ENCODE measurements at places on chromosomes 1 and 21.

DNA sequence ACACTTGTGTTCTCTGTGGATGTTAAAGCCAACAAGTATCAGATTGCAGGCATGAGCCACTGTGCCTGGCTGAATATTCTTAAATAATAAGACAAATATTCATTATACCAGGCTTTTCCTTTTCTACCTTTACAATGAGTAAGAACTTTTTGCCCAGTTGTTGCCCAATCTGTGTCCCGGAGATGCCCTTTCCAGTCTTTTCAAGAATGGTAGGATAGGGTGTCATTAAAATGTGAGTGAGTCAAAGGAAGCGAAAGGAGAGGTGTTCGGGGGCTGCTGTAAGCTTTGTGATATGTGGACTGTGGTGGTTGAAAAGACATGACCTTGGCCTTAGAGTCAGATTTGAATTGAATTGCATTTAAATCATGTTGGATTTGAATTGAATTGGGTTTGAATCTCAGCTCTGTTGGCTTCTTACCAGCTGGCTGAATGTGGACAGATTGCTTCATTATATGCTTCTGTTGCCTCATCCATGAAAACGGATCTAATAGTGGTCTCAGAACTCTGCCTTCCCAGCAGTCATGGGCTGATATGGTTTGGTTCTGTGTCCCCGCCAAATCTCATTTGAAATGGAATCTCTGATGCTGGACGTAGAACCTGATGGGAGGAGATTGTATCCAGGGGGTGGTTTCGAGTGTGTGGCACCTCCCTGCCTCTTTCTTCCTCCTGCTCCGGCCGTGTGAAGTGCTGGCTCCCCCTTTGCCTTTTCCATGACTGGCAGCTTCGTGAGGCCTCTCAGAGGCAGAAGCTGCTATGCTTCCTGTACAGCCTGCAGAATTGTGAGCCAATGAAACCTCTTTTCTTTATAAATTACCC lies 22.7 kb upstream of the AADACL3 start:
- DNase-seq: no peak

GRCh38 chr1:53600001-53600400 lies 139.0 kb downstream of the GLIS1 start:
- no peak for DNase-seq

DNA sequence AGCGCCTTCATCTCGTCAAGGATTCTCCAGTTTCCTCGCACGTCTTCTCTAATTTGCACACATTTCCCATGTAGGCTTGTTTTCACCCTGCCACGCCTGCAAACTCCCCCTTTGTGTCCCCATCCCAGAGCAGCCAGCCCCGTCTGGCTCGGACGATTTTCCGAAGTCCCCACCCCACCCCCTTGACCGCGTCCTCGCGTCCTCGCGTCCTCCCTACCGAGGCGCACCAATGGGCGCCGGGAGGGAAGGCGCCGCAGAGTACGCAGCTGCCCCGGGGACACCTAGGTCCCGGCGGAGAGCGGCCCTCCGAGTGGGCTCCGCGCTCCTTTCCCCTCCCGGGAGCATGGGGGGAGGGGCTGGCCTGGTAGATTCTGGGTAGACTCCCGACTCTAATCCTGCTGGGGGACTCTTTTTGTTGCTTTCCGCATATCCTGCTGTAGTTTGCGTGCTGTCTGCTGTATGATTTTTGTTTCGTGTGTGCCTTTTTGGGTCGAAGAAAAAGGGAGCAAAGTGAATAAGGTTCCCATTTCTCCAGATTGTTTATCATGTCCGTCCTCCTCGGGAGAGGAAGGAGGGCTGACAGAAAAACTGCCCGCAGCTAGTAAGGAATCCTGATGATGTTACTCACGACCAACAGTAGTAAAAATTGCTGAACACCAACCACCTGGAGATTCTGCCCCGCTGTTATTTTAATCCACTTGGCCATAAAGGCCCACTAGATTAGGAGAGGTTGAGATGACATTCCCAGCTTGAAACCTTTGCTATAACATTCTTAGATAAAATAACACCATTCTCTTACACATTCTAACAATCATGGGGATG lies 1.5 kb downstream of the CACHD1 start:
- no peak for DNase-seq

- DNase-seq: no peak
Observed at GRCh38 chr21:38092051-38092450, 164.7 kb upstream of the KCNJ15 start.

- no peak for DNase-seq
Observed at GRCh38 chr1:14741082-14741481, 142.6 kb downstream of the KAZN start.

GRCh38 chr1:177451191-177451590 lies 280.4 kb downstream of the BRINP2 start:
- no peak for DNase-seq

All from CMK (cell line).